ENCODE measurements at places on chromosomes 4 and X.
A peak's percentile ranks its signal among the peaks of the same experiment; 100 is the strongest.

GRCh38 chr4:6730603-6731317, 14.8 kb downstream of the BLOC1S4 start:
- no peak for DNase-seq

DNA sequence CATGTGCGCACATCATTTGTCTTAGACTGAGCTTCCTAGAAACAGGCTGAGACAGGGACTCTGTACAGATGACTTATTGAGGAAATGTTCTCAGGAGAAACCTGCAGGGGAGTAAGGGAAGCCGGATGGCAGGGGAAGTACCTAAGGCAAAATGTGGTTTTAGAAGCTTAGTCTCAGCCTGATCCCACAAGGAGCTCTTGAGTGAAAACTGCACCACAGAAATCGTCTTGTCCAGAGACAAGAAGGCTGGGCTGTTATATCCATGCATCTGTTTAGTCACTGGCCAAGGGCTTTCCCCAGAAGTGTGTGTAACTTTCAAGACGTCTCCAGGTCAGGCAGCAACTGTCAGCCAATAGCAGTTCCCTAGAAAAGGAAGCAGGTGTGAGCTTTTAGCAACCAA, 86.0 kb downstream of the FUNDC1 start:
- DNase-seq: no peak

GRCh38 chrX:13894888-13895565, 78.1 kb upstream of the GPM6B start:
- DNase-seq: no peak

GRCh38 chr4:115938764-115939443, 825.5 kb upstream of the NDST4 start:
- DNase-seq: peak; percentile 4

DNA sequence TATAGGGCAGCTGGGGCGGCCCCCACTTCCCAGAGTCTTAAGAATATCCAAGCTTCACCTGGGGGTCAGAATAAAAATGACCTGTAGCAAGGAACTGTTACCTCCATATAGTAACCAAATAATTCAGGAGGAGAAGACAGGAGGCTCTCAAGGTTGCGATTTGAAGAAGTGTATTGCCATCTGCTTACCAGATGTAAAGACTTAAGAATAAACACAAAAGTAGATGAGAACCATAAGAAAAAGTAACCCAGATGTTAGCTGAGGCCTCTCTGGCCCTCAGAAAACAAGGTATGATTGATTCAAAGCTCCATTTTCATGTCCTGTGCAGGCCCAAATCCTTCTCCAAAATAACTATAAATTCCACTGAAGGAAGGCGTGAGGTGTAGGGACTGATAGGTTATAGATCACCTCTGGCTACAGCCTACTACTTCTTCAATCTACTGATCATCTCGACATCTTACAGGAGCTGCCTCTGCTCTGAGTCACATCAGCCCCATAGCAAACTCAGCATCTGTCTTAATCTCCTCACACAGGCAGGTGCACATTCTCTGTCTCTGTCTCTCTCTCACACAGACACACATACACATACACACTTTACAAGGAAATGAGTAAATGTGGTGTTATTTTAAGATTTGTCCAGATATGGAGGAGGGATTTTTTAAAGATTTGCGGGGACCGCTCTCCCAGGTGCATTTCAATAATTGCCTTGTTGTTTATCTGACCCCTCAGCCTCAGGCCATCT, 193.9 kb upstream of the EDNRA start:
- DNase-seq: no peak

DNA sequence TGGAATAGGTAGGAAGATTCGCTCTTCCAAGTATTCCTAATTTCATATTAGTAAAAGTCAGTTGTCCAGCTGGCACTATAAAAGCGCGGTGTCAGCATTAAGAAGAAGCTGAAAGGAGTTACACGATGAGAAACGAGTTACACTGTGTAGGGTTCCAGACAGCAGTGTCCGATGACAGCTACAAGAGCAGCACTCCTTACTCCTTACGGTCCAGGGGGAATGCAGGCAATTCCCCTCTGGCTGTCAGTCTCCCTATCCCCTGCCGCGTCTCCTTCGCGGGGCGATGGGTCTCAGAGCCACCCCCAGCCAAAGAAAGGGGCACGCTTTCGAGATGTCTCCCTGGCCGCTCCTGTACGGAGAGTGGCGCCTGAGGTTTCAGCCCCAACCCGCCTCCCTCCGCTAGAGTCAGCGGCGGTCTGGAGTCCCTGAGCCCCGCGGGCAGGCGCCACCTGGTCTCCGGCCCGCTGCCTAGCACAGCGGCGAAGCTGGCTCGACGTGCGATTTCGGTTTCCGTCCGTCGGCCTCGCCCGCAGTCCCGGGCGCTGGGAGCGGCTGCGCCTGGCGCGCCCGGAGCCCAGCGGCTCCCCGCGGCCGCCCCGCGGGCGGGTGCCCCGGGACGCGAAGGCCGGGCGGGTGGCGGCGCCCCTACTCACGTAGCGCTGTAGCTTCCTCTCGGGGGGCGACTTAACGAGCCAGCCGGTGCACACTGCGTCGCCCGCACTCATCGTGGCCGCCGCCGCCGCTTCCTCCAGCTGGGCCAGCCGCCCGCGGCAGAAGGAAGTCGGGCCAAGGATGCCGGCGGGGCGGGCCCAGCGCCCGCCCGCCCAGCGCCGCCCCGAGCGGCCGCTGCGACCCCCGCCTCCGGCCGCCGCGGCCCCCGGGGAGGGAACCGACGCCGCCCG, at the start of gene GAB3:
TSS of gene GAB3 (minus strand) at position 777 of the 902 bp plus-strand sequence. CDS start at position 725, 52 bp downstream.
- DNase-seq: peak; percentile 65

All from SK-N-SH (cell line).